ENCODE measurements at places on chromosomes 16 and 17.

GRCh38 chr16:70705056-70705455 is 19.2 kb upstream of the MTSS2 start:
- DNase-seq: no peak

DNA sequence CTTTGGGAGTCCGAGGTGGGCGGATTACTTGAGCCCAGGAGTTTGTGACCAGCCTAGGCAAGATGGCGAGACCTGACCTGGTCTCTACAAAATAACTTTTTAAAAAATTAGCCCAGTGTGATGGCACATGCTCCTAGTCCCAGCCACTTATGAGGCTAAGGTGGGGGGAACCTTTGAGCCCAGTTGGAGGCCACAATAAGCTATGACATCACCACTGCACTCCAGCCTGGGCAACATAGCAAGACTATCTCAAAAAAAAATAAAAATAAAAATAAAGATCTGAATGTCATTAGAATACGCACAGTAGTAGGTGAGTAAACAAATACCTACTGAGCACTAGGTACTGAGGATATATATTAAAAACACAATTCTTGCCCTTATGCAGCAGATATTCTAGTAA is 3.1 kb downstream of the SIAH1 start:
- no peak for DNase-seq

DNA sequence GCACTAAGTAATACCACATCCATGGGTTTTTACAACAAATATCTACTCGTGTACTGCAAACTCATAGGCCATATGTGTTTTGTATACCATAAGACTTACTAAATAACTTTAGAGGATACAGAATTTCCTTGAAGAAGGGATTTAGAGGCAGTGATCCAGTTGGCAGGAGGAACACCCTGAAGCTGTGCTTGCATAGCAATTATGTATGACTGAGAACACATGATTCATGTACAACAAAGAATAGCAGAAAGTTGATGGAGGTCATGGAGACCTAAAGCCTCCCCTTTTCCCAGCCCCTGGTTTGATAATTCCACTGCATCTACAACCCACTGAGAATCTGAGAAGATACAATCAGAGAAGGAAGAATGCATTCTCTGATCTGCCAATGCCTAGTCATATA is 83.8 kb upstream of the PMFBP1 start:
- no peak for DNase-seq

GRCh38 chr17:59178266-59178985 is 22.9 kb downstream of the PRR11 start:
- DNase-seq: no peak

DNA sequence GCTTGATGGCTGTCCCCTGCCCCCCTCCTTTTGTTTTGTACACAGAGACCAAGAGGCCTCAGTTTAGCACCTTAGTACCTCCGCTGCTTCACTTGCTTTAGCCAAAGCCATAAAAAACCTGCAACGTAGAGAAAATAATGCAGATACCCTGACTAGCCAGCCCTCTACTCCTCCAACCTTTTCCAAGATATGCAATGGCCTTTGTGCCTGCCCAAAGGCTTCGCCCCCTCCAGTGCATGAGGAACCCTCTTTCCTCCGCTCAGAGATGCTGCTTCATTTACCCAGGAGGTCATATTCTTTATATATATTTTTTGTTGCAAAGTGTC is 17.0 kb downstream of the CNTNAP1 start:
- no peak for DNase-seq

- DNase-seq: no peak
These were observed 580 bp downstream of the MT1X start for GRCh38 chr16:56682703-56683397.

DNA sequence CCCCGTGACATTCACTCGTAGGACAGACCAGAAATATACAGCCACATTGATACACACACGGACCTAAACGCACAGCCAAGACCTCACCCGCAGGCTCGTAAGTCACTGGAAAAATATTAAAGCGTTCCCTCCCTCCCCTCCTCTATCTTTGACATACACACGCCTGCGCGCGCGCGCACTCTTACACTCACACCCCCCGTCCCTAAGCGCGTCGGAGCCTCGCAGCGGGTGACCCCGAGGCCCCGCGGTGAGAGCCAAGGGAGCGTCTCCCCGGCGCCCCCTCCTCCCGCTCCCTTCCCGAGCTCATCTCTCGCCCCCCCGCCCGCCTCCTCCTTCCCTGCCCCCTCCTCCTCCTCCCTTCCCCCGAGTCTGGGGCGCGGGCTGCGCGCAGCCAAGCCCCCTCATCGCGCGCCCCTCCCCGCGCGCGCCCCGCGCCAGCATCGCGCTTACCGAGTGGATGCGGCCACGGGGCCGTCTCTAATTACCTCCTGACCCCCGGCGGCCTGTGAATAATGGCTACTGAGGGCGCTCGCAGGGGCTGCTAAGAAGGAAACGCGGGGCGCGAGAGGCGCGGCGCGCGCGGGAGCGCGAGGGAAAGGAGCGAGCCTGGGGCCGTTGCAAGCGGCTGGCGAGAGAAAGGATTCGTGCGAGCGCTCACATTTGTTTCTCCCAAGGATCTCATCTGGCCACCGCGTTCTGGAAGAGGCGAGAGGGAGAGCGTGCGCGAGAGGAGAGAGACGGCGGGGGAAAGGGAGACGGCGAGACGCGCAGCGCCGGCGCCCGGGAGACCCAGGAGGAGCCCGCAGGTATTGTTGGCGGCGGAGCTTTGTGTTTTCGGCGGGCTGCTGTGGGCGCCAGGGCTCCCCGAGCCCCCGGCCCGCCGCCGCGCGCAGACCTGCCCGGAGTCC is 42.4 kb downstream of the RAI1 start:
- DNase-seq: no peak

DNA sequence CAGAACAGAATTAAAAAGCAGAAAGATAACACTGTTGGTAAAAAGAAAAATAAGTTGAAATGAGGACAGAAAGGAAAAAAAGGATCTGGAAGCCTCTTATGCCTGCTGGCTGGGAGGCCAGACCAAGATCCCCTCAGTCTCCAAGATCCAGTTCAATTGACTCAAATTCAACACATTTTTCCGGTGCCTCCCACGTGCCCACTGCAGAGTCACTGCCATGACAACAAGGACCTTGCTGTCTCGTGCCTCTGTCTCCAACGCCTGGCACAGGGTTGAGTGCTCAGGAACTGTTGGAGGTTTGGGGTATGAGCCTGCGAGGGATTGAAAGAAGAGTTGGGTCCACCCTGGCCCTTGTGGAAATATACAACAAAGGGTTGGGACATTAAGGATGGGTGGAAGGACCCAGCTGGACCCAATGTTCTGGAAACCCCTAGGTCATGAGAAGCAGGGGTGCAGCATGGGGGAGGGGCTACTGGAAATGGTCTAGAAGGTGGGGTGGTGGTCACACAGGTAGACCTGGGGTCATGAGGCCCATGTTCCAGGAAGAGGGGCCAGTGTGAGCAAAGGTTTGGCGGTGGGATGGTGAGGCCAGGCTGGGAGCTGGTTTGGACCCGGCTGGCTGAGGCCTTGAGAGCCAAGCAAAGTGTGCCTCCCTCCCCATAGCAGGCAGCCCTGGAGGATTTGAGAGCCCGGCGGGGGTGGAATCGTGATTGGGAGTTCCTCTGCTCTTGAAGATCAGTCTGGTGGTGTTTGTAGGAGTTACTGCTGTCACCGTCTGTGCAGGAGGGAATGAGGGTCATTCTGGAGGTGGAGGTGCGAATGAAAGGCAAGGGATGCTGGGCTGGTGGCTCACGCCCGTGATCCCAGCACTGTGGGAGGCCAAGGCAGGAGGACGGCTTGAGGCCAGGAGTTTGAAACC is 1.3 kb downstream of the IL34 start:
- DNase-seq: no peak

GRCh38 chr17:2549392-2550211 is 37.9 kb upstream of the METTL16 start:
- no peak for DNase-seq

- no peak for DNase-seq
These were observed 1.1 kb downstream of the CHTF8 start for GRCh38 chr16:69131167-69131838.

- no peak for DNase-seq
These were observed 43.8 kb downstream of the PIMREG start for GRCh38 chr17:6488008-6488539.

GRCh38 chr16:72923757-72924156 is 124.2 kb downstream of the ZFHX3 start:
- no peak for DNase-seq

GRCh38 chr17:62059414-62059813 is 5.7 kb downstream of the MED13 start:
- no peak for DNase-seq

GRCh38 chr17:37197336-37197735 is 178.4 kb upstream of the C17orf78 start:
- no peak for DNase-seq

DNA sequence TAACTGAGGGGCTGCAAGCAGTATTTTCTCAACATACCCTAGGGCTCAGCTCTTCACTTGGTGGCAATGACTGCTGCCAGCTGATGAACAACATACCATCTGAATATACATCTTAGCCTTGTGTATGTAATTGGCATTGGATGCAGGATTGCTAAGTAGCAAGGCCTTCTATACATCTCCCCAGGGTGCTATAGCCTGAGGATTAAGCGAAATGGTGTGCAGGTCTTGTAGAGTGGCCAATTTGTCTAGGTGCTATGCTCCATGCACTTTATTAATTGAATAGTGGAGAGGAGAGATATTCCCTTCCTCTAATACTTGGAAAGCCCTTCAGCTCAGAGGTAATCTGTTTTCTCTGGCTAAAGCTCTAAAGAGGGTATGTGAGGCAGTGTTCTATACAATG is 71.9 kb downstream of the KIF2B start:
- no peak for DNase-seq

GRCh38 chr16:28876973-28877654 is 1.2 kb upstream of the ATP2A1 start:
- no peak for DNase-seq

DNA sequence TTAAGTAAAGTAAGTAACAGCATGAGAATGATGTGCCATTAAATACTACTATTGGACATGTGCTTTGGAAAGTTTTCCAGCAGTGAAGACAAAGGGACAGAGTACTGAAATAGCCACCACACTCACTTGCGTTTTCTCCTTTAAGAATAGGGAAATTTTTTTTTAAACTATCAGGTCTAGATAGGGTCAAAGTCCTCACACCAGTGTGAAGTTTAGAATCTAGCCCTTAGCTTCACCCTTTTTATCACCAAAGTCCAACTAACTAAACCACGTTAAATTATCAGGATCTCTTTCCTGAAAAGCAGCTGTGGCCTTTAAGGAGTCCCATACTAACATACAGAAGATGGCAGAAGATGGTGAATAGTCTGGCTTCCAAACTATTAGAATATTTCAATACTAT is 180.9 kb downstream of the ZNF18 start:
- no peak for DNase-seq

DNA sequence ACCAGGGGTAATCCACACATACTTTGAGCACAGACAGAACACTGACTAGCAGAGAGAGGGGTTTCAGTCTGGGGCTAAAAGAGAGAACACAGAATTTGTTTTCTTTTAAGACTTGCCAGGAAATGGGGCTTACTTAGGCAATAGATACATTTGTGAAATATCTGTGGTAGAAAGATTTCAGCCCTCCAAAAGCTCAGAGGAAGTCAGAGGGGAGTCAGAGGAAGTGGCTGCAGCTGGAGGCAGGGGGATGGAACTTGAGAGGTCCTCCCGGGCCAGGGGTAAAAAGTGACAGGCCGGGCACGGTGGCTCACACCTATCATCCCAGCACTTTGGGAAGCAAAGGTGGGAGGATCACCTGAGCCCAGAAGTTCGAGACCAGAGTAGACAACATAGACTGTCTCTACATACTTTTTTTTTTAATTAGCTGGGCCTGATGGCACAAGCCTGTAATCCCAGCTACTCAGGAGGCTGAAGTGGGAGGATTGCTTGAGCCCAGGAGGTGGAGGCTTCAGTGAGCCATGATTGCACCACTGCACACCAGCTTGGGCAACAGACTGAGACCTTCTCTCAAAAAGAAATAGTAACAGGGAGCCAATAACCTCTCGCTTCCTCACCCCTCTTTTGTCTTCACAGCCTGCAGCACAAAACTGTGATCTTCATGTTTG is 49.9 kb downstream of the NLRC5 start:
- DNase-seq: no peak

DNA sequence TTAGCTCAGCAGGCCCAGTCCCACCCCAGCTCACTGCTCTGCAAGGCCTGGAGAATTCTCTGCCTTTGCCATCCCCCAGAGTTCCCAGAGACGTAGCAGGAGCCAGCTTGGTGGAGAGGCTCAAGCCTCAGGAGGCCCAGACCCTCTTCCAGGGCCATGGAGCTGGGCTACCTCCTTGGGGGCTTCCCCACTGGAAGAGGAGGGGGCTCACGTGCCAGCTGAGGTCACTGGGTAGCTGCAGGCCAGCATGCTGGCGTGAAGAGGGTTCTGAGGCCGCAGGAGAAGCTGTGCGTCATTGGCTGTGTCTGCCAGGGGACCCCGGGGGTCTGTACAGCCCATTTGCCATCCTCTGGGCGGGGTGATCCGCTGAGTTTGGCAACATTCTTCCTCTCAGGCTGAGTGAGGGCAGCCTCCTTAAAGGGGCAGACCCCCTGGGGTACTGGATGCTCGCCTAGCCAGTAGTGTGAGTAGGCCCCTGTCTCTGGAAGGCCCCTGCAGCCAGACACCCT is 131.6 kb downstream of the RAB11FIP4 start:
- no peak for DNase-seq

DNA sequence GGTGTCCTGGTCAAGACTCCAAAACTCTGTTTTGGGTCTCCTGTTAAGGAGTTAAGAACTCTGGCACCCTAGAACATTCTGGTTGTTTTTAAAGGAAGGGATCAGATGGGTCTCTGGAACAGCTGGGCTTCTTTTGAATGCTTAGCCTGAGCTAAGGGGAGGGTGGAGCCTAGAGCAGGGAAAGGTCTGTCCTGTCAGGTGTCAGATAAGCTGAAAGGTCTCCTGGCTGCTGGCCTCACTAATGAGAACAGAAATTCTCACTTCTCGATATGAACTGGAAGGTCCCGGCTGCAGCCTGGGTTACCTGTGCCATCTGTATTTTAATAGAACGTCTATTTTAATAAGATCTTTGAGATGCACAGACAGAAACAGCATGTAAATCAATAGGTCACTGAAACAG is 69.0 kb downstream of the RAP1GAP2 start:
- no peak for DNase-seq

Measured in activated T-helper 2 cell treated with anti-CD3 and anti-CD28 coated beads, Interferon-gamma antibody, Interleukin-2, Interleukin-4, amounts not matched to agents 10 μg/mL and 5 μg/mL and 100 μg/mL, durations not matched to agents 14 hours and 24 hours and 36 hours (primary cell).